ENCODE measurements at places on chromosomes 2 and 18.
A peak's percentile ranks its signal among the peaks of the same experiment; 100 is the strongest.

DNA sequence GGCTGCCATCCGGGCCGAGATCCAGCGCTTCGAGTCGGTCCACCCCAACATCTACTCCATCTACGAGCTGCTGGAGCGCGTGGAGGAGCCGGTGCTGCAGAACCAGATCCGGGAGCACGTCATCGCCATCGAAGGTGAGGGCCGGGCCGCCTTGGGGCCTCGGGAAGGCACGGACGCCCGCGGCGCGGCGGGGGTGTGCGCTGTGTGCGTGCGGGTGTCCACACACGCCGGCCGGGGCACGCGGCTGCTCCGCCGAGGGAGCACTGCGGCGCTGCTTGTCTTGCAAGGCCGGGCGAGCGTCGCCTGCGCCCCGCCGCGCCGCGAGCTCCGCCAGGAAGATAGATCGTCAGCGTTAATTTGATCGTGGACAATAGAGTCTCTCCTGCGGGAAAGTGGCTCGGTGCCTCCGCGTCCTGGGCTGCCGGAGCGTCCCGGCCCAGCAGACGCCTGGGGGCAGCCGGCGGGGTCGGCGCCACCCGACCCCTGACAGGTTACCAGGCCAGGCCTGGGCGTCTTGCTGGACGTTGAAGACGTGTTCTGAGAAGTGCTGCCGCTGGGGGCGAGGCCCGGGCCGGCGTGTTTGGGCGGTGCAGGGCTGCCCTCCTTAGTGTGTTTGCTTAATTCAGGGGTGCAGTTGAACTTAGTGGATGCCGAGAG, 1.0 kb downstream of the AGAP1 start:
- no peak for DNase-seq

DNA sequence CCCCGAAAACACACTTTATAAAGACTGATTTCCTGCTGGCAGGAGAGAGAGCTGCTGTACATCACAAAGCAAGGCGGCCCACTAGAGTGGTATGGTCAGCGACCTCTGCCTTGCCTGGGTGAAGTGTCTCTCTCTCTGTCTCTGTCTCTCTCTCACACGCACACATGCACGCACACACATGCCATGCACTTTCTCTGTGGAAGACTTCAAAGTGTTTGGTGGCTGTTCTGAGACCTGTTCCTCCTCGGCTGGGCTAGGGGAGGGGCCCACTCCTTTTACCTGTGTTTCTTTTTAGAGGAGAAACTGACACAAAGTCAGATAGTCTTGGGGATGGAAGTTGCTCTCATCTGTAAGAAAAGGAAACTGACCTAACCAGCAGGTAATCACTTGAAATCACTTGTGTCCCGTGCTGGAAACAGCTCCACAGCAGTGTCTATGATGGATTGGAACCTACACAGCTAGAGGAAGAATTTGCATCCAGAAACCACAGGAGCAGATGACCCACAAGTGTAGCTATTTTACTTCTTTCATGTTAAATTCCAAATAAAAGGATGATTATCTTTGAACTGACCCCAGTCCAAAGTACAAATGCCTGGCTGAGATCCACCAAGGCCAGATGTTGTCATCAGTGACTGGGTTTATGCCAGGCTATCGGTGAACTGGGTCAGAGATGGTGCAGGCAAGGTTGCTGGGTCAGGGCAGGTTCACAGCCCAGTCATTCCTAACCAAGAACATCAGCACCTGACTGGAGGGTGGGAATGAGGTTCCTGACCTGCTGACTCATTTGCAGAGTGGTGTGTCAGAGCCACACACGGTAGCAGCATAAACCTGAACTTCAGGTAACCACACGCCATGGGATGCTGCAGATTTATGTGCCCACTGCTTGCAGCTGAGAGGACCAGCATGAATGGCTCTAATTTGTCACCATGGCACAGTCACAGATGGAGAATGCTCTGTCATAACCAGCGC, 63.0 kb downstream of the NPAS2 start:
- no peak for DNase-seq

- no peak for DNase-seq
Measured at GRCh38 chr18:39453356-39453755, 1887.8 kb upstream of the CELF4 start.

DNA sequence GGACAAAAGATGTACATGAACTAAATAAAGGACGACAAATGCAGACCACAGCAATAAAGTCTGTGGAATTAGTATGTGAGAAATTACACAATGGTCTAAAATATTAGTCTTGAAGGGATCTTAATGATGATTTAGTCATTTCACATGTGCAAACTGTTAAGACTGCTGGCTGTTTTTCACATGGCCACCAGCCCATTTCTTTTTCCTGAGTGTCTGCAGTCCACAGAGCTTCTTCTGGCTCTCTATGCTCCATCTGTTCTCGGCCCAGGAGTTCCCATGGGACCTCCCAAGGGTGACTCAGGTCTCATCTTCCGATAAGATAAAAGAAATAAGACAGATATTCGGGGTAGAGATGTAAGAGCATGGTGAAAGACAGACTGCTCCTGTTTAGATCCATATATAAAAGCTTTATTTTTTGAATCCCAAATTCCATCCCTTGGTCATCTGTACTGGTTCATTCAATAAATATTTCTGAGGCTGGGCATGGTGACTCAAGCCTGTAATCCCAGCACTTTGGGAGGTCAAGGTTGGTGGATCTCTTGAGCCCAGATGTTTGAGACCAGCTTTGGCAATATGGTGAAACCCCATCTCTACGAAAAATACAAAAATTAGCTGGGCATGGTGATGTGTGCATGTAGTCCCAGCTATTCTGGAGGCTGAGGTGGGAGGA, 20.1 kb downstream of the IL1RL1 start:
- DNase-seq: no peak

DNA sequence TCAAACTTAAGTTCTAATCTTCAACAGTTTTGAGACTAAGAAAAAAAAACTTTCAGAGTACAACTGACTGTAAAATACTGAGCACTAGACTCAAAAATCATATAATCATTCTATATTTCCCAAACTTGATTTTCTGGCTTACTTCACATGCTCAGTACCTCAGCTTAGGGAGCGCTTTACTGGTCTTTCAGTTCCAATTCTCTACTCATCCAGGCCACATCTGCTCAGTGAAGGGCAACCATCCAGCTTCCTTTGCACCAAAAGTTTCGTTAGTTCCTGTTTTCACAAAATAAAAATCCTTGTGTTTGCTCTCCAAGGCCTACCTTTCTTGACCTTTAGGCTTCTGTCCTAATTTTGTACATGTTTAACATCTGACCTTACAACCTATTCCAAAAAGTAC, 287.6 kb upstream of the LRRTM1 start:
- DNase-seq: no peak

DNA sequence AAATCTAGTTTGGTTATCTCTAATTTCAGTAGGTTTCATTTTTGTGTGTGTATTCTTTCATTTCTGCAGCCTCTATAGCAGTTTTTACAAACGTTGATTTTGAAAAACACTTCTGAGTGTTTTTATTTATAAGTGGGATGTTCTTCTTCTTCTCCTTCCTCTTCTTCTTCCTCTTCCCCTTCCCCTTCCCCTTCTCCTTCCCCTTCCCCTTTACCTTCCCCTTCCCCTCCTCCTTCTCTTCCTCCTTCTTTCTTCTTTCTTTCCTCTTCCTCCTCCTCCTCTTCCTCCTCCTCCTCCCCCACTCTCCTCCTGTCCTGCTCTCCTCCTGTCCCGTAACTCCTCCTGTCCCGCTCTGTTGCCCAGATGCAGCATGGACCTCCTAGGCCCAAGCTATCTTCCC, 4.2 kb downstream of the UGGT1 start:
- no peak for DNase-seq

- DNase-seq: no peak
Measured at GRCh38 chr18:77148289-77148688, 15.7 kb upstream of the MBP start.

DNA sequence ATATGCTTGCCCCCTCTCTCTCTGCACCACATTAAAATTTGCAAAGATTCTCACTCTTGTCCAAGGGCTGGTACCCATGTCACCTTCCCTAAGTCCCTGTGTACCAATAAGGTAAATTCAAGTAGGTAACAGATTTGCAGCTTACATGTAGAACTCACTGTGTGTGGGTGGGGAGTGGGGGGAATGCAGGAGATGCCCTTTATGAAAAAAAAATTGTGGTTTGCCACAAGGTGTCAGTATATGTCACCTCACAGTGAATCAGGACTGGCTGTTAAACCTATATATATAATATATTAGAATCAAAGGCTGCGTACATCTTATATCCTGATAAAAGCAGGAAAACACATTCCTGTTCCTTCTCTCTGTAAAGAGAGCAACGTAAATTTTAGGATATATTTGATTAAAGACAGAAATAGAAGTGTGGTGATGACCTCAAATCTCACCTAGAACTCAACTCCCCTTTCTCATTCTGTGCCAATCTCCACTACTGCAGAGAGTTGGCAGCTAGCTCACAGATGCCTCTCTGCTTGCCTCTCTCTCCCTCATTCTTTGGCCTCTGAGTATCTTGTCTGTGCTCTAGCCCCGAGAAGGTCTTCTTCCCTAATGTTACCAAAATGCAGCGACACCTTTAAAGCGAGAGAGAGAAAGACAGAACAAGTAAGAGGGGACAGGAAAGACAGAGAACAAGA, 536 bp downstream of the XDH start:
- no peak for DNase-seq

DNA sequence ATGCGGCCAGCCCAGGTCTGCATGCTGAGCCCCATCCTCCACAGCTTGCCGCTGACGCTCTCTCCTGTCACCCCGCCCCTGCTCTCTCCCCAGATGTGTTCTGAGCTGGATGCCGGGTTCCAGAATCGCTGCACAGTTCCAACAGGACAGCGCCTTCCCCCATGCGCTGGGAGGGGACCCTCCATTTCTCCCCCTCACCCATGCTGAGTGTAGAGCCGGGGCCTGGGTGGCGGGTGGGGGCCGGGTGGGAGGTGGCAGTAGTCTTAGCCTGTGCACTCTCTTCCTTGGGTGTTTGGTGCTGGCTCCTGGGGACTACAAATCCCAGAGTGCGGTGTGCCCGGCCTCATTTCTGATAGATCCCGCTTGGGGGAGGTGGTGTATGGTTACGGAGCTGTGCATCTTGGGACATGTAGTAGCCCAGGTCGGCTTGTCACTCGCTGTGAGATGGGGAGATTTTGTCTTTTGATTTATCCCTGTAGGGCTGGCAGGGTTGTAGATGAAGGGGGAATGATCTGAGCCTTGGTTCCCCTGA, 6.8 kb downstream of the DNAJB2 start:
- DNase-seq: no peak

DNA sequence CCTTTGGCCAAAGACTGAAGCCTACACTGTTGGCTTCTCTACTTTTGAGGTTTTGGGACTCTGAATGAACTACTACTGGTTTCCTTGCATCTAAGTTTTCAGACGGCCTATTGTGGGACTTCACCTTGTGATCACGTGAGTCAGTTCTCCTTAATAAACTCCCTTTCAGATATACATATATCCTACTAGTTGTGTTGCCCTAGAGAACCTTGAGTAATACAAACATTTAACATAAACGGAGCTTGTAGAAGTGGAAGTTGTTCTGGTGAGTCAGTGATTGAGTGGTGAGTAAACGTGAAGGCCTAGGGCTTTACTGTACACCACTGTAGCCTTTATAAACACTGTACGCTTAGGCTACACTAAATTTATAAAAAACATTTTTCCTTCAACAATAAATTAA, 107.2 kb upstream of the CDH2 start:
- no peak for DNase-seq

DNA sequence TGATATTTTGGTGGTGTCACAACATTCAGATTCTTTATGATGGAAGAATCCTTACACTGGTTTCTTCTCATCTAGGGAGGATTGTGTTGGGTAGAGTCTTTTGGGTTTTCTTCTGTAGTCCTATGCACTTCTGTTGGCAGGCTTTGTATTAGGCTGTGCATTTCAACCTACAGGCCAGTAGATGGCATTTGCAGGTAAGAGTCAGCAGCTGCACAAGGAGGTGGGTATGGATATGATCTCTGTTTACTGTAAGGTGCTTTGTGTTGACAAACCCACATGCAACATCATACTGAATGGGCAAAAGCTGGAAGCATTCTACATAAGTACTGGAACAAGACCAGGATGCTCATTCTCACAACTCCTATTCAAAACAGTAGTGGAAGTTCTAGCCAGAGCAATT, 656.8 kb downstream of the METTL4 start:
- DNase-seq: no peak

GRCh38 chr2:178863130-178863855, 56.1 kb upstream of the TTN start:
- DNase-seq: no peak

- no peak for DNase-seq
Measured at GRCh38 chr2:85259879-85260278, 67.9 kb downstream of the TGOLN2 start.

DNA sequence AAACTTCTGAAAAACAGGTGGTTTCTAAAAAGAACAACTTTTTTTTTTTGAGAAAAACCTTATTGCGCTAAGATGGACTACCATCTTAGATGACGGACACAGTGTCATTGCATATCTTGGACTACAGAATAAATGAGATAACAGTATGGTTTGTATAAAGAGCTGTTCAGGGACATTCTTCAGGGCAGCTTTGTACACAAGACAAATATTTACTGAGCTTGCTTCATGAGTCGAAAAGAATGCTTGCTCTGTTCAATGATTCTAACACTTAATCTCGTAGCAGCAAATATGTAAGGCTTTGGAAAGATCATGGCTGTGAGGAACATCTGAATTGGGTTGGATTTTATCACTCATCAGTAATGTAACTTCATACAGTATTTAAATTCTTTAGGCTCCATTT, 282.5 kb upstream of the CWC22 start:
- no peak for DNase-seq

- no peak for DNase-seq
Measured at GRCh38 chr2:349390-349789, 61.5 kb upstream of the ALKAL2 start.

- DNase-seq: peak; percentile 66
Measured at GRCh38 chr2:190407662-190408537, at the start of gene MFSD6. TSS of gene MFSD6 (plus strand) at chr2:190408355. CDS start at chr2:190436030, 27,675 bp downstream.

DNA sequence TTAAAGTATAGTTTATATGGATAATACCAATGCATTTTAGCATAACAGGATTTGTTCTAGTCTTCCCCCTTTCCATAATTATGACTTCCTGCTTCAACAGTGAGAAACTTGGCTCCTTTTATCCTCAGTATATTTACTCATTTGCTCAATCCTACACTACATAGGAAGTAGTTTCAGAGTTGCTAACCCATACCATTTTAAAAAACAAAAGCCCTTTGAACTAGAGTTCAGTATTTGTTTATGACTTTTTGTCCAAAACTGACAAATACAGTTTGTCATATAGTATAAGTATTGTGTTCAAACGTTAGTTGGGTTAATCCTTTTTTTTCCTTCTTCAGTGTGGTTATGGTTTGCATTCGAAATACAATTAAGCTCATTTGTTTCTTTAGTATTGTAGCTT, 5.9 kb upstream of the DNAJC27 start:
- no peak for DNase-seq

- no peak for DNase-seq
Measured at GRCh38 chr18:55096263-55096951, 137.1 kb upstream of the CCDC68 start.

DNA sequence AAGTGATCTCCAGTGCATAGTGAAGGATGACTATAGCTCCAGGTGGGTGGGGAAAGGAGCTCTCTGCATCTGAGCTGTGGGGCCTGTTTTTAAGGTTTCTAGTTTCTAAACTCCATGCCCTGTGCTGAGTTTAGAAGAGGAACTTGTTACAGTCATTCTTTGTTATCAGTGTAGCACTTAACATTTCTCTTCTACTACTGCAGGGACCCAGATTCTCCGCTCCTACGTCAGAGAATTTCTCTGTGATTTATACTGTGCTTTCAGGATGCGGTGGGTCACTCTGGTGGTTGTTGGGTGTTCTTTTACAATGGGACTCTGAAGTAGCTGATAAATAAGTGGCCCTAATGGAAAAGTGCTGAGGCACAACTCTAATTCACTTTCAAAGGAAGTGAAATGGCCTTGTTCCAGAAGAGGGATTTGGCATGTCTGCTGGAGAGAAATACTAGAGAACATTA, 122.0 kb downstream of the WDSUB1 start:
- DNase-seq: no peak

GRCh38 chr18:6747646-6748045, 18.1 kb downstream of the ARHGAP28 start:
- DNase-seq: no peak
